ENCODE measurements at places on chromosomes 6 and 20.

- no peaks in the 10 kb centered on the region for H3K4me1 ChIP-seq
- peak; percentile 21 for DNase-seq
- H3K4me3 ChIP-seq, result peak overlapping the region; percentile 77
- no peaks in the 10 kb centered on the region for H3K36me3 ChIP-seq
- H3K27ac ChIP-seq, result peak overlapping the region; percentile 85
- H3K27me3 ChIP-seq, result no peaks in the 10 kb centered on the region
Observed at GRCh38 chr6:89818977-89819335, 638 bp downstream of the MDN1 start.

DNA sequence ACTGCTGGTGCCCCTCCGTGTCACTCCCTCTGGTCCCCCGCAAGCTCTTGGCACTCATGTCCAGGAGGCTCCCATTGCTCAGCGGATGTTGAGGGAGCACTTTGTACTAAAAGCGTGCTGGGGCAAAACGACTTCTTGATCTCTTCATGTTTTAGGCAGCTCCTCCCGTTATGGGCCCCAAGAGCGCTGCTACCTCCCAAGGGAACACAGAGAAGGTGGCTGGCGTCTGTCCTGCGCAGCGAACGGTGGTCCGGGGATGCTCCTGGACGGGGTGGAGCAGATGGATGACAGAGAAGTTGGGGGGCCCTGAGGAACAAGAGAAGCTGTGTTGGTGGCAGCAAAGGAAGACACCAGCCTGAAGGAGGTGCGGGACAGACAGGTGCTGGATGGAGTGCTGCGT lies 99.8 kb downstream of the TMEM242 start:
- no peak for DNase-seq
- H3K4me1 ChIP-seq, result peaks cover 5% of the 10 kb centered on the region
- H3K36me3 ChIP-seq, result no peaks in the 10 kb centered on the region
- no peaks in the 10 kb centered on the region for H3K27me3 ChIP-seq
- no peak overlapping the region for H3K27ac ChIP-seq
- H3K4me3 ChIP-seq, result no peak overlapping the region

GRCh38 chr6:77633993-77634715 lies 18.7 kb upstream of the MEI4 start:
- peaks cover 3% of the 10 kb centered on the region for H3K27me3 ChIP-seq
- no peaks in the 10 kb centered on the region for H3K4me1 ChIP-seq
- no peaks in the 10 kb centered on the region for H3K36me3 ChIP-seq
- no peak overlapping the region for H3K27ac ChIP-seq
- H3K4me3 ChIP-seq, result no peak overlapping the region
- DNase-seq, result no peak

GRCh38 chr6:137227871-137228302 lies 8.7 kb upstream of the IFNGR1 start:
- no peaks in the 10 kb centered on the region for H3K4me1 ChIP-seq
- H3K4me3 ChIP-seq, result no peak overlapping the region
- H3K27me3 ChIP-seq, result no peaks in the 10 kb centered on the region
- no peak overlapping the region for H3K27ac ChIP-seq
- no peaks in the 10 kb centered on the region for H3K36me3 ChIP-seq
- DNase-seq, result no peak

DNA sequence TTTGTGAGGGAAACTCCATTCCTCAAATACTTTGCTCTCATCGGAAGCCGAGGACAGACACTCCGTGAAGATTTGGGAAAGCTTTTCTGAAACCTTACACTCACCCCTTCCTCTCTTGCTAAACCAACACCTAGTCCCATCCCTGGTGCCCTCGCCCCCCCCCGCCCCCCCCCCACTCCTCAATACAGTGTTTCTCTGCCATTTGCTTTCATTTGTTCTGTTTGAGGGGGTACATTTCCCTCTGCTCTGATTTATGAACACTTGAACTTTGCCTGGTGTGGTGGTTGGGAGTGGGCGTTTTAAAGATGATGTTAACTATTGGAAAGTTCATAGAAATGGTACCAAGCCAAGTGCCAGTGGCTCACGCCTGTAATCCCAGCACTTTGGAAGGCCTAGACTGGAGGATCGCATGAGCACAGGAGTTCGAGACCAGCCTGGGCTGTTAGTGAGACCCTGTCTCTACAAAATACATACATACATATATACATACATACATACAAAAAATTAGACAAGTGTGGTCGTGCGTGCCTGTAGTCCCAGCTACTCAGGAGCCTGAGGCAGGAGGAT lies 1.1 kb downstream of the RAB32 start:
- H3K4me1 ChIP-seq, result no peaks in the 10 kb centered on the region
- no peak for DNase-seq
- H3K27me3 ChIP-seq, result no peaks in the 10 kb centered on the region
- no peaks in the 10 kb centered on the region for H3K36me3 ChIP-seq
- no peak overlapping the region for H3K4me3 ChIP-seq
- H3K27ac ChIP-seq, result no peak overlapping the region

DNA sequence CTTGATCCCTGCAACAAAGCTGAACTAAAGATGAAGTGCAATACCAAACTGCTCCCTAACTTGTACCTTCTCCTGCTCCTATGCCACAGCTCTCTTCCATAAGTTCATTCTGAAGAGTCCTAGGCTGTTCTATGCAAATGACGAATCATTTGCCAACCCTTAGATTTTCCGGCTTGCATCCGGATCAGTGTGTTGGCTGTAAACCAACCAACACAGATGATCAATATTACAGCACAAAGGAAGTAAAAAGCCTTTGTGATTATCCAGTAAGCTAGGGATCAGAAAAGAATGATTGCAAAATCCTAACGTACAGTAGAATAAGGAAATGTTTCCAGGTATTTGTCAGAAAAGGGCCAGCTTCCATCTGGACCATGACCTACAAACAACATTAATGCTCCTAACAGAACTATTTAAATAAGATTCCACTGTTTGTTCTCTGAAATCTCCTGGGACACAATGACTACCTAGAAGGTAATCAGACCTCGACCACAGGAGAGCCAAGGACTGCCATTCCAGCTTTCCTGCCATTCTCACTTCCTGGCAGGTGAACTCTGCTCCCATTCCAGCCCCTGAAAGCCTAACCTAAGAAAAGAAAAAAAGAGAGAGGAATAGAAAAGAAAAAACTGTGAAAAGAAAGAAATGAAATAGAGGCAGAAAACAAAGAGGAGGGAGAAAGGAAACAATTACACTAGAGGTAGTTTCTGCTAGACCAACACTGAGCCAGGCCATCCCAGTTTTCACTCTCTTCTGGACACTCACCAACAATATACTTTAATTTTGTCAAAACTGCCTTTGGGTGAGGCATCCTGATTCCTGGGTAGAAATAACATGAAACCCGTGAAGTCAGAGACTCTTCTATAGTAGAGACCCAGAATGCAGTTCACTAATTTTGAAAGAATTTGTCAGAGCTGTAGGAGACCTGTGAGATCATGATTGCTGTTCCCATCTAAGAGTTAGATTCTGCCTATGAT lies 19.7 kb downstream of the GMDS start:
- no peaks in the 10 kb centered on the region for H3K27me3 ChIP-seq
- no peaks in the 10 kb centered on the region for H3K36me3 ChIP-seq
- H3K27ac ChIP-seq, result no peak overlapping the region
- no peaks in the 10 kb centered on the region for H3K4me1 ChIP-seq
- DNase-seq, result no peak

GRCh38 chr6:3625149-3625979 lies 126.1 kb downstream of the PXDC1 start:
- peaks cover 17% of the 10 kb centered on the region for H3K4me1 ChIP-seq
- H3K27ac ChIP-seq, result no peak overlapping the region
- no peak for DNase-seq
- no peaks in the 10 kb centered on the region for H3K36me3 ChIP-seq
- no peak overlapping the region for H3K4me3 ChIP-seq
